Stimulated activated naive CD8-positive, alpha-beta T cell treated with anti-CD3 and anti-CD28 coated beads, Interleukin-15, amount 100 ng/mL, for 72 hours (primary cell): ENCODE measurements at places on chromosomes 13 and 19.

GRCh38 chr13:97586941-97587340 lies 153.0 kb downstream of the RAP2A start:
- DNase-seq = no peak

GRCh38 chr19:731000-731399 lies 19.9 kb upstream of the MISP start:
- no peak for DNase-seq

GRCh38 chr13:23506807-23507291 lies 63.4 kb upstream of the TNFRSF19 start:
- DNase-seq = no peak

DNA sequence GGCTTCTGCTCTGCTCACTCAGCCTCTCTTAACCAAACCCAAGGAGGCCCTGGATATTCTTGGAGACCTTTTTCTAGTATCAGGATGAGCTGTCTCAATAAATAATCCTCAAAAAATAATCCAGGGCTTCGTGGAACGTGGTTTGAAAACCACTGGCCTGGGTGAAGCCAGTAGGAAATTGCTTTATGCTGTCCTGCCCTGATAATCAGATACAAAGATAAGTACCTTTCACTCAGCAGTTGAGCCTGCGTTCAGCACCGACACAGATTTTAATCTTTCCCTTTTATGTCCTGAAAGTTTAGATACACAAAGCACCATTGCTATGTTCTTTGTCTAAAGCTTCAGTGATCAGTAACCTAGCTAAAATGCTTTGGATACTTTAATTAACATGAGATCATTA lies 460.0 kb downstream of the RFC3 start:
- DNase-seq = no peak

DNA sequence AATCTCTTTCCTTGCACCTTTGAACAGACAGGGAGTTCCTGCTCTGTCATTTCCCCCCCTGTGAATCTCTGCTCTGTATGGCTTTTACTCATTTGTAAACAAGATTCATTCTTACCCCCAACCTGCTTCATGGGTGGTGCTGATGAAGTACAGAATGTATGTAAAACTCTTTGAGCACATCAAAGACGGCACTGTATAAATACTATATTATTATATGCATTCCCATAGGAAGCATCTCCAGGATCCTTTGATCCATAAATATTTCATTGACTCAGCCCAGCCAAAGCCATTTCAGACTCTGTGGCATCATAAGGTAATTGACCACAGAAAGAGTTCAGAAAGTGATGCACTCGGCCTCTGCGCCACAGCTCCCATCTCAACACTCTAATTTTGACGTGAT lies 208.7 kb downstream of the EFNB2 start:
- no peak for DNase-seq

- DNase-seq = peak; percentile 63
These were observed 60.0 kb downstream of the TPT1 start for GRCh38 chr13:45280751-45281634.

- no peak for DNase-seq
These were observed 159.1 kb downstream of the KATNAL1 start for GRCh38 chr13:30148171-30148754.

GRCh38 chr19:38247126-38247525 lies 9.0 kb downstream of the PPP1R14A start:
- no peak for DNase-seq

DNA sequence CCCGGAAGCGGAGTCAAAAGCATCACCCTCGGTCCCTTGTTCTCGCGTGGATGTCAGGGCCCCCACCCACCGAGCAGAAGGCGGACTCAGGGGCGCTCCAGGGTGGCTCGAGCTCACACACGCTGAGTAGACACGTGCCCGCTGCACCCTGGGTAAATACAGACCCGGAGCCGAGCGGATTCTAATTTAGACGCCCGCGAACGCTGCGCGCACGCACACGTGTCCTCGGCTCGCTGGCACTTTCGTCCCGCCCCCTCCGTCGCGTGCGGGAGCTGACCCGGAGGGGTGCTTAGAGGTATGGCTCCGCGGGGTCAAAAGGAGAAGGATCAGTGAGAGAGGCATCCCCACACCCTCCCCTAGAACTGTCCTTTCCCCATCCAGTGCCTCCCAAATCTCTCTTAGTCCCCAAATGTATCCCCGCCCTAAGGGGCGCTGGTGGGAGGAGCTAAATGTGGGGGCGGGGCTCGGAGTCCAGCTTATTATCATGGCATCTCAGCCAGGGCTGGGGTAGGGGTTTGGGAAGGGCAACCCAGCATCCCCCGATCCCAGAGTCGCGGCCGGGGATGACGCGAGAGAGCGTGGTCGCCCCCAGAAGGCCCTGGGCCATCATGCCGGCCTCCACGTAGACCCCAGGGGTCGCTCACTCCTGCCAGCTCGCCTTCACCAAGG lies 451 bp upstream of the ICAM5 start:
- DNase-seq = peak; percentile 74

GRCh38 chr19:54480051-54480450 lies 7.0 kb upstream of the CDC42EP5 start:
- DNase-seq = no peak

- no peak for DNase-seq
These were observed 171.1 kb downstream of the KCTD12 start for GRCh38 chr13:76715075-76715474.

DNA sequence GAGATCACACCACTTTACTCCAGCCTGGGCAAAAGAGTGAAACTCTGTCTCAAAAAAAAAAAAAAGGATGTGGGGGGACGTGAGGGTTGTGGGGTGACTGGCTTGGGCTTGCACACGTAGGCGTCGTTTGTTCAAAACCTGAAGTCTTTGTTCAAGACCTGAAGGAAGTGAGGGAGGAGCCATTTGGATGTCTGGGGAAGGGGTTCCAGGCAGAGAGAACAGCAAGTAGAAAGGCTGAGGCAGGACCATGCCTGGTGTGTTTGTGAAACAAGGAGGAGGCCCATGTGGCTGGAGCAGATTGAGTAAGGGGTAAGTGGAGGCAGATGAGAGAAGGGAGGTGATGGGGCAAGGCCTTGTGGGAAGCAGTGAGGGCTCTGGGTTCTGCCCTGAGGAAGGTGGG lies 27.8 kb downstream of the PIN1 start:
- DNase-seq = no peak

GRCh38 chr19:18223860-18224524 lies 2.2 kb downstream of the PDE4C start:
- DNase-seq = peak; percentile 54

GRCh38 chr13:91014696-91015095 lies 332.8 kb upstream of the MIR17HG start:
- no peak for DNase-seq

DNA sequence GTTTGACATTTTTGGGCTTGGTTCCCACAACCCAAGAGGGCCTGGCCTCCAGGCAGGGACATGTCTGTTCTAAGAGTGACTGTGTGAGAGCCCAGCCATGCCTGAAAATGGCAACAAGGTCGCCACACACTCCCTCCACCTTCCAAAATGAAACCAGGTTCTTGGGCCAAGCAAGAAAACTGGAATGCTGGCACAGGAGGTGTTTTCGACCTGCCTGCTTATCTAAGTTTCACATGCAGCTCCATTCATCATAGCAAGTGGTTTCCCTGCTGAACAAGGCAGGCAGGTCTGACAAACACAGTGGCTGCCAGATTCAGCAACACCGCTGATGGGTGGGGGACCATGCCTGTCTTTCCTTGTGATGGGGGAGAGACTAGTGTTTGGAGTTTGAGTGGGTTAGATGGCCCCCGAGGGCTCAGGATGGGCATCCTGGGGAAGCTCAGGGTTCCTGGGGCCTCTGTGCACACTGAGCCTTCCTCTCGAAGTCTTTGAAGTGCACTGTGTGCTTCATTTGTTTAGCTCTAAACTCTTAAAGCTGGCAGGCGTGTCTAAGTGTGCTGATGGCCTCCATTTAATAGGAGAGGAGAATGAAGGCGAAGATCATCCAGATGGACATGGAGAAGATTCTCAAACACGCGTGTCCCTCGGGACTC lies 17.9 kb upstream of the GAS6 start:
- DNase-seq = no peak

DNA sequence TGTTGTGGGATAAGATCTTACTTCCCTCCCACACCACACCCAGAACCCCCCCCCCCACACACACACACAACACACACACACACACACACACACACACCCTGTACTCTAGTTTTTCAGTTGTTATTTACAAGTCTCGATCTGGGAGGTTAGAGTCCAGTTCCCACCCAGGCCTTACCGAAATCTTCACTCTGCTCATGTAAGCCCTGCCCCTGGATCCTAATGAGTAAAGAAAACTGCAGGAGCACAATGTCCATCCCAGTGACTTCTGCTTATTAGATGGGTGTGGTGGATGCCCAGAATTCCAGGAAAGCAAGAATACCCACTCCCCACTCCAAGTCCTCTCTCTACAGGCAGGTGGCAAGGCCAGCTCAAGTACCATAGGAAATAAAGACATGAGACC lies 23.0 kb downstream of the STARD13 start:
- no peak for DNase-seq

GRCh38 chr19:42239544-42240220 lies 2.7 kb downstream of the GSK3A start:
- DNase-seq = no peak

- DNase-seq = no peak
These were observed 133.9 kb upstream of the WASF3 start for GRCh38 chr13:26423629-26424028.

DNA sequence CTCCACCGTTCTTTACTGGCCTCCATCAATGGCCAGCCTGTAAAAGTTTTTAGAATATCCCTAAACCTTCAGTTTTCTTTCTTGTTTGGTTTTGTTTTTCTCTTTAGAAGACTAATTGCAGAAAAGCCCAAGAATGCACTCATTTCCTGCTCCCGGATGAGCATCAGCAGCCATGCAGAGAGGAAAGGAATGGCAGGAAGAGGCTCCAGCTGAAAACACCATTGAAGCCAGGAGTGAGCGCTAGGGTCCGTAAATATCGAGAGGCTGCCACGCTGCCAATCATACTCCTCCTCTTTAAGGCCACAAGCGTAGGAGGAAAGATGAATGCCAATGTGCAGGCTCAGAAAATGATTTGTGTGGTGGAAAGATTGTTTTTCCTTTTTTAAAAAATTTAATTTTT lies 57.4 kb upstream of the UBE2L5 start:
- DNase-seq = no peak

GRCh38 chr19:52200044-52200443 lies 10.2 kb downstream of the PPP2R1A start:
- no peak for DNase-seq

DNA sequence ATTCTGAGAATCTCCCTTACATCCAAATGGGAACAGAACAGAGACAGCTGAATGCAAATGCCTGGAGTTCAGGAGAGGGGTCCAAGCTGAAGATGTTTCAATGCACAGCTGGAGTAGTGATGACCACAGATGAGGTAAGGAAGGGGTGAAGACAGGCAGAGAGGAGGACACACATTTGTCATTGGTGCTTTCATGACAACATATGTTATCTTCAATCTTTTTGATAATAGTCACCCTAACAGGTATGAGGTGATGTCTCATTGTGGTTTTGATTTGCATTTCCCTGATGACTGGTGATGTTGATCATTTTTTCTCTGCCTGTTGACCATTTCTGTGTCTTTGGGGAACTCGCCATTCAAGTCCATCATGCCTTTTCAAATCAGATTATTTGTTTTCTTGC lies 19.2 kb downstream of the SIGLEC7 start:
- DNase-seq = no peak

GRCh38 chr13:101398920-101399319 lies 17.4 kb downstream of the NALCN start:
- DNase-seq = no peak

DNA sequence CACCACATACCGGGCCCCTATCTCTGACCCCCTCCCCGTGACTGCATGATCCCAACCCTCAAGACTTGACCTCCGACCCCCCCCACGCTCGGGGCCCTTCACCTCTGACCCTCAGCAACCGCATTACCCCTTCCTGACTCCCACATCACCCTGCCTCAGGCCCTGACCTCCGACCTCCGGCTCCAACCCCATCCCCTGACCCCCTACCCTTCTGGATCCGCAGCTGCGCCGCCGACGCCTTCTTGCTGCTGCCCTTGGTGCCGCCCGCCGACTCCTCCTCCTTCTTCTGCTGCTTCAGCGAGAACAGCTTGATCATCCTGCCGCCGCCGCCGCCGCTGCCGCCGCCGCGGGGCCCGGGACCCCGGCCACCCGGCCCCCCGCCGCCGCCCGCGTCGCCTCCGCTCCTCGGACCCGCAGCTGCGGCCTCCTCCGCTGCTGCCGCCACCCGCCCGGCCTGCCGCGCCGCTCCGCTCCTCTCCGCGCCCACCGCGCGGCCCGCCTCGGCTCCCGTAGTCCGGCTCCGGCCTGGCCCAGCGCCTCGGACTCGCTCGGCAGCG lies at the start of gene UBE2M:
UBE2M (minus strand) TSS at position 546 of the 557 bp plus-strand sequence; CDS start at position 316, 230 bp downstream.
- no peak for DNase-seq

- DNase-seq = no peak
These were observed 2.2 kb upstream of the RAB3A start for GRCh38 chr19:18206018-18206417.

DNA sequence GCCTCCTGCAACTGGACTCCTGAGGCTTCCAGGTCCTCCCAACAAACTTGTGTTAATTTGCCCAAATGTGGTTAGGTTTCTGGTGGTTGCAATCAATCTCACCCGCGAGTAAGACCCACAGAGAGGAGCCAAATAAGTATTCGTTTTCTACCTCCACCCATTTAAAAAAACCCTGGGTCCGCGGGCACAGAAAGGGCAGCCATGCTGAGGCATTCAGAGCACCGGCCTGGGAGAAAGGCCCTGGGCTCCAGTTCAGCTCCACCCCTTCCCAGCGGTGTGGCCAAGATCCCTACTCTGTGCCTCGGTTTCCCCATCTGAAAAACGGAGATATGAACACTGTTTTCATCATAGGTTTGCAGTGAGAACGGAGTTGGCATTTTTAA lies 56.9 kb downstream of the PEPD start:
- DNase-seq = no peak

- no peak for DNase-seq
These were observed 311.4 kb upstream of the MAB21L1 start for GRCh38 chr13:35787937-35788336.

DNA sequence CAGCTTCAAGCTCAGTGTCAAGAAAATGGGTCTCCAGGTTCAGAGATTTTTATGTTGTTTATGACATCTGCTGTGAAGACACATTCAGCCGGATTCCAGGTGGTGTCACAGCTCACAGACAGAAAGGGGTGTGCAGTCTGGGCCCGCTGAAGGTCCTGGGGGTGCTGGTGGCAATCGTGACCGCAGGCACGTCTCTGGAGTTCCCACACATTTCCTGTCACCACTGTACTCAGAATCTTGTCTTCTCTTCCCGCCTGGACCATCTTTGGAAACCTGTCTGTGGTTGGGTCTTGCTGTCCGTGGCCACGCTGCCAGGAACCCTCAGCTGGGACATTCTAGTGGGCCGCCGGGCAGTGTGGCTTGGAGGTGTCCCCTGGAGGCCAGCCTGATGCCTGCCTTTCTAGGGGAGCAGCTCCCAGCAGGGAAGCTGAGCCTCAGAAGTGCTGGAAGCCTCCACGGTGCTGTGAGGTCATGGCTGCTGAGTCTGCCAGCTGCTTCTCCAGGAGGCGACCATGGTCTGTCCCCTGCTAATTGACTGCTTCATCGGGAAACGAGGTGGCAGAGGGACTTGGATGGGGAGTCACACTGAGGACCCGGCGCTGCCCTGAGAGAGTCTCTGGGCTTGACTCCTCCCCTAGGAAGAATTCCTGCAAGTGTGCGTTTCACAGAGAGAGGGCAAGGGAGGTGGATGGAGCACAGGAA lies 3.7 kb downstream of the TEX29 start:
- no peak for DNase-seq
